ELR (cell line): ENCODE measurements at places on chromosomes 2 and 18.

- DNase-seq, result no peak
Observed at GRCh38 chr2:180366481-180366880, 359.4 kb upstream of the CWC22 start.

- peak; percentile 97 for DNase-seq
Observed at GRCh38 chr2:218286570-218287459, 5.5 kb downstream of the TMBIM1 start.

GRCh38 chr2:67526283-67526682 lies 129.2 kb downstream of the ETAA1 start:
- DNase-seq, result peak; percentile 22

DNA sequence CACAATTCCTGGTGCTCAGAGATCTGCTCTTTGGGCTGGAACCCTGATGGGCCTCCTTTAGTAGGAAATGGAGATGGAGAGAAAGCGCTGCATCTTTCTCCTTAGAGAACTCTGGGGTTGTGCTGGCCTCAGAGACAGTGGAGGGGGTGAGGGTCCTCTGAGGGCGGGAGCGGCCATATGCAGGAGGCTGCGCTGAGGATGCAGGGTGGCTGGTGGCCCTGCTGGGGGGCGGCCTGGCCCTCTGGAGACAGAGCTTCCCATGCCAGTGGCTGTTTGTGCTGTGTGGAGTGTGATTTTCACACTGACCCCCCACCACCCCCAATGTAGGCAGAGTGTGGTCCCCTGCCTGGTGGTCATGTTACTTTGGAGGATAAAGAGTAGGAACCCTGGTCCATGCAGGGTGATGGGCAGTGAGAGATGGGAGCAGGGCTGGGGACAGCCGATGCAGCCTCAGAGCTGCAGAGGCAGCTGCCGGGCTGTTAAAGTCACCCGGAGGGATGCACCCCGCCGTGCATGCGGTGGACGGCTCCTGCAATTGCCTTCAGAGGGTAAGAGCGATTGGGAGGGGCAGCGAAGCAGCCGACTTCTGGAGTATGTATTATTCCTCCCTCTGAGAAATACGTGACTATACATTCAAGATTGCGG lies 194.6 kb downstream of the FAM210A start:
- DNase-seq, result no peak

- peak; percentile 50 for DNase-seq
Observed at GRCh38 chr2:218010140-218010983, 7.6 kb upstream of the TNS1 start.
